ENCODE measurements at places on chromosomes 6 and 20. TPM values are rescaled to one million over a fixed set of nuclear protein-coding genes. Genes with fewer than 3 reads are reported as not detected.

IL17F gene
- not detected for total RNA-seq

HDDC2 gene
- total RNA-seq, result 67.3 TPM

HIVEP2 gene
- 10.1 TPM for total RNA-seq

COL11A2 gene
- total RNA-seq, result 0.14 TPM

CPXM1 gene
- 0.71 TPM for total RNA-seq

ADRM1 gene
- 83.8 TPM for total RNA-seq

Measured in smooth muscle cell of bladder (primary cell).